ENCODE measurements at places on chromosomes 7 and 10.

DNA sequence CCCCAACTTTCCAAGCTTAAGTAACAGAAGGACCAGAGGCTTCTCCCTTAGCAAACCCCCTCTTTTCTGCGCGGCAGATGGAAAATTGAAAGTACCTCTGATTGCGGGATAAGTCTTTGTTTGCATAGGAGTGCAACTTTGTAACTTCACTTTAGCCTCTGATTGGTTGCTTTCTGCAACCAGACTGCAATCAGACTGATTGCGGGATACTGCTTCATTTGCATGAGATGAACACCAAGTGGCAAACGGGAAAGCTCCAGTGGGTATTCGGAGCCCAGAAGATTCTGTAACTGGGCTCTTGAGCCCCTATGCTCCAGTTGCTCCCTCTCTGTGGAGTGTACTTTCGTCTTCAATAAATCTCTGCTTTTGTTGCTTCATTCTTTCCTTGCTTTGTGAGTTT, 260.6 kb downstream of the BAMBI start:
- no peak for DNase-seq

- DNase-seq, result no peak
Measured at GRCh38 chr7:157707983-157708918, 371.4 kb downstream of the DNAJB6 start.

DNA sequence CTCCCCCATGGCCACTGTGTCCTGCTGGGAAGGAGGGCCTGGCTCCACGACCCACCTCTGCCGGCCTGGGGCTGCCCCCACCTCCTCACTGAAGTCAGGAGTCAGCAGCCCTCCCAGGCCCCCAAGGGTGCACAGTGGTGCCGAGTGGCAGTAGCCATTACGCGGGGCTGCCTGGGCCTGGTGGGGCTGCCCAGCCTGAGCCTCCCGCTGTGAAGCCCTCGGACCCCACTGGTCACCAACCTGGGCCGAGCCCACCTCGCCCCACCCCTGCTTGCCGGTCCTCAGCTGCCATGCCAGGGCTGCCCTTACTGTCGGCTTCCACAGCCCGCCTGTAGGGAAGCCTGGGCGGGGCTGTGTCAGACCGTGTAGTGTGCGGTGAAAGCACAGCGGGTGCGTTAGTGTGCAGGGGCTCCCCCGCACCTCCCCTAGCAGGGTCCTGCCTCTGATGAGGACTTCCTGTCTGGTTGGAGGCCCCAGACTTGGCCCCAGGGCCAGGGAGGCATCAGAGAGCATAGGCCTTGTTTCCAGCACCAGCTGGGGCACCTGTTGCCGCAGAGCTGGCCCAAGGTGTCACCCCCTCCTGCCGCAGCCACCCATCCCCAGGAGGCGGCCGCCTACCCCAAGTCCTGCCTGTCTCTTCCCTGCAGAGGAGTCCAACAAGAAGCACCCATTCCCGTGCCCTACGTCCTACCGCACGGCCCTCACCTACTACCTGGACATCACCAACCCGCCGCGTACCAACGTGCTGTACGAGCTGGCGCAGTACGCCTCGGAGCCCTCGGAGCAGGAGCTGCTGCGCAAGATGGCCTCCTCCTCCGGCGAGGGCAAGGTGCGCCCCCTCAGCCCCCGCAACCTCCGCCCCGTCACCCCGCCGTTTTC, 10.0 kb downstream of the TMEM120A start:
- DNase-seq, result no peak

GRCh38 chr7:37352974-37353948, 95.4 kb downstream of the ELMO1 start:
- no peak for DNase-seq

DNA sequence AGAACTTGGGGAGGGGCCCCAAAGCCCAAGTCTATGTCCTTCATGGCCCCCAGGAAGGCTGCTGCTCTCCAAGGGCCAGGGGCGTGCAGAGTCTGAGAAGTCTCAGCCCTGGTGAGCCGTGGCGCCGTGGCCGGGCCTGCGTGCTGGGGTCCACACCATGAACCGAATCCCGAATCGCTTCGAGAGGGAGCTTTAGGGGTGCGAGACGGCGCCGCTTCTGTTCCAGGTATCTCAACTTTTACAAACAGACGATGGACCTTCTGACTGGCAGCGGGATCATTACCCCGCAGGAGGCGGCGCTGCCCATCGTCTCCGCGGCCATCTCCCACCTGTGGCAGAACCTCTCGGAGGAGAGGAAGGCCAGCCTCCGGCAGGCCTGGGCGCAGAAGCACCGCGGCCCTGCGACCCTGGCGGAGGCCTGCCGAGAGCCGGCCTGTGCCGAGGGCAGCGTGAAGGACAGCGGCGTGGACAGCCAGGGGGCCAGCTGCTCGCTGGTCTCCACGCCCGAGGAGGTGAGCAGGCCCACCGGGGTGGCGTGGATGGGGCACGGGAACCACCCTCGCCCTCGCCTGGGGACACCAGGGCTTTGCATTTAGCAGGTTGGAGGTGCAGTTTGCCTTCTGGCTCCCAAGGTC, 12.7 kb downstream of the STRA8 start:
- DNase-seq, result no peak

DNA sequence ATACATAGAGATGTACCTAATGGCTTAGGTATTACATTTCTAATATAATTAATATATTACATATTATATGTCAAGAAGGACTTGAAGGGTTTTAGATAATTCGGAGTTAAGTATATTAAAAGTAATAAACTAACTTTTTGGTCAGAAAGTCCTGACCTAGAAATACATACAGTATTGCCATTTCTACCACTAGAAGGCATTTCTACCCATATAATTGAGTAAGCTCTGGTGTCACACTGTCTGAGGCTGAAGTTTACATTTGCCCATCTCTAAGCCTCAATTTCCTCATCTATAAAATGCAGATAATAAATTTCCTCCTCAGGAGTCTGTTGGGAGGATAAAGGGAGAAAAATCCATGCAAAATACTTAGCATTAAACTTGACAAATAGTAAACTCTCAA, 7.1 kb downstream of the FKBP14 start:
- no peak for DNase-seq

- no peak for DNase-seq
Measured at GRCh38 chr10:86340176-86340990, 26.2 kb downstream of the GRID1 start.

DNA sequence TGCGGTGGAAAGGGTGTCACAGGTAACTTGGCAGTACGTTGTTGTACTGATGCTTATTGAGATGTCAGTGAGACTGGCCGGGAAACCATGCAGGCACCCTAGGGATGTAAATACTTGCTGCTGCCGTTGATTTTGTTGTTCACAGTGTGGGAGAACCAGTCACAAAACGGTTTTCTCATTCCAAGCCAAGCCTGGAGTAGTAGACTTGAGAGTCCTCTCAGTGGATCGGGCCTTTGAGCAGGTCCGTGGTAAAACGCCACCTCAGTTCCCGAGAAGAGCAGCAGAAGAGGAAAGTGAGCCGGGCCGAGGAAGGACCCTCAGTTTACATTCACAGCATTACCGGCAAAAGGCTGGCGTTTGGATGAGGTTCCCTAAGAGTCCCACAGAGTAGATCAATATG, 1.1 kb downstream of the JAKMIP3 start:
- DNase-seq, result no peak

GRCh38 chr7:94423863-94424735, 29.4 kb downstream of the COL1A2 start:
- no peak for DNase-seq

DNA sequence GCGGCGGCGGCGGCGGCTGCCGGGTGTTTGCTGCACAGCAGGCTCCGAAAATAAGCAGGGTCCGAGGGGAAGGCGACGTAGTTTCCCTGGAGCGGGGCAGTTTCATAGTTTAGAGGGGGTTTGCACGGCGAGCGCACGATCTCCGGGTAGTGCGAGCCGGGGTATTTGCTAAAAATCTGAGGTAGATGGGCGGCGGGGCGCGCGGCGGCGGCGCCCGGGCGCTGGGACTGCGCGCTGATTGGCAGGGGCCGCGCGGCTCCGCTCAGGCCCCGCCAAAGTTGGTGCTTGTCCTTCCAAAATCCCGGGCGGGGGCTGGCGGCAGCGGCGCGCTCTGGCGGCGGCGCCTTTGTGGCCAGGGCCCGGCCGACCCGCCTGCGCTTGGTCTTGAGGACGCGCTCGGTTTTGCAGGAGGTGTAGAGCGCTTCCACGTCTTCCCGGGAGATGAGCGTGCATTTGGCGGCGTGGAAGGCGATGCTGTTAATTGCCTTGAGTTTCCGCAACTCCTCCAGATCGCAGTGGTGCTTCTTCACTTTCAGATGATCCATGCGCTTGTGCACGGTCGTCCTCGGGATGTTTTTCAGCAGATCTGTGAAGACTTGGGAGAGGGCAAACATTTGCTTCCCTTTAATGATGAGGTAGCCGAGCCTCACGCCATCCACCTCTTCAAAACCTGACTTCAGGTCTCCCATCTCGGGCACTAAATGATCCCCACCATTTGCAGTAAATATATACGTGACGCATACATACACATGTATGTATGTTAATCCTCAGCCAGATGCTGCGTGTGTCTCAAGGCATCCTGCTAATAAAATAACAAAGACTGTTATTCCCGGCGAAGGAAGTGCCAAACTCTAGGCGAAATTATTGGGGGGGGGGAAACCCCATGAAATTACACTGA, 8.1 kb downstream of the SKIDA1 start:
- peak; percentile 41 for DNase-seq

GRCh38 chr7:99379043-99379577, 4.6 kb downstream of the ARPC1B start:
- DNase-seq, result no peak
